Sigmoid colon (tissue), 7 donors: ENCODE measurements at places on chromosomes 13 and 19. TPM values are rescaled to one million over a fixed set of nuclear protein-coding genes. Genes with fewer than 3 reads are reported as not detected.

DNA sequence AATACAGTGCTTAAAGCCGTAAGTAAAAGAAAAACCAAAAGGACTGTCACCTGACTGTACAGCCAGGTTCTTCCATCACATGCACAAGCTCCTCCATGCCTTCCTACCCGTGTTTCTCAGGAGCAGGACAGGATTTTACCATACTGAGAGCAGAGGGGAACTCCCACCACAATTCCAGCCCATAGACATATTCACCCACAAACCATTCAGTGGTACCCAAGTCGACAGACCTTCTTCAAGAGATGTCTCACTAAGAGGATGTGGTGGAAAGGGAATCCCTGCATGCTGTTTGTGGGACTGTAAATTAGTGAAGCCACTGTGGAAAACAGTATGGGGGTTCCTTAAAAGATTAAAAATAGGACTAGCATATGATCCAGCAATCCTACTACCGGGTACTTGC is 66.9 kb upstream of the DOCK9 start:
- no peak overlapping the region for H3K4me3 ChIP-seq
- no peak overlapping the region for H3K27ac ChIP-seq
- no peaks in the 10 kb centered on the region for H3K36me3 ChIP-seq
- peaks cover 71% of the 10 kb centered on the region for H3K4me1 ChIP-seq
- no peak for DNase-seq

UBE2L5 gene
- total RNA-seq, result 0.95 TPM

DNA sequence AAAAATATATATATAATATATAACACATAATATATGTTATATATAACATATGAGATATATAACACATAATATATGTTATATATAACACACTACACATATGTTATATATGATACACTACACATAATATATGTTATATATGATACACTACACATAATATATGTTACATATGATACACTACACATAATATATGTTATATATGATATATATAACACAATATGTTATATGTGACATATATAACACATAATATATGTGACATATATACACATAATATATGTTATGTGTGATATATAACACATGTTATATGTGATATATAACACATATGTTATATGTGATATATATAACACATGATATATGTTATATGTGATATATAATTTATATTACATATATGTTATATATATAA is 129.7 kb downstream of the CACNA1A start:
- no peak for DNase-seq
- no peak overlapping the region for H3K27ac ChIP-seq
- no peaks in the 10 kb centered on the region for H3K36me3 ChIP-seq
- H3K4me3 ChIP-seq, result no peak overlapping the region

DNA sequence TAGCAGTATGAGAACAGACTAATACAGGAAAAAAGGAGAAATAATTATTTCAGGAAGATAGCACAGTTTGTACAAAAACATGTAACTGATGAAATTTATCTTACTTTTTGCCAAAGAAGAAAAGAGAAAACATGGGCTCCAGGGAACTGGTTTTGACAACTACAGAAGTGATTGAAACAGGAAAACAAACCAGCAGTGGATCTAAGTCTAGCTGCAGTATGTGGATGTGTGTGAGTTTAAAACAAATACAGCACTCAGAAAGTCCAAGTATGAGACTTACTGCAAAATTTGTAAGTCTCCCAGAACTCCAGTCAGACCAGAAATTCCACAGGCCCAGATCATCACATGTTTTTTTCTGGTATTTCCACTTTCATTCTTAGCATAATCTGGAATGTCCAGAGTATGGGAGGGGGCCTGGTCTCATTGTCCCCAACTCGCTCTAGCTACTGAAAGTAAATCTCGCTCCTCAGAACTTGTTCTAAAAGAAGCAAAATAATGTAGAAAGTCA is 259.5 kb downstream of the NHLRC3 start:
- H3K4me1 ChIP-seq, result no peaks in the 10 kb centered on the region
- no peak overlapping the region for H3K27ac ChIP-seq
- DNase-seq, result no peak
- H3K27me3 ChIP-seq, result no peaks in the 10 kb centered on the region

ALG11 gene
- 11.6 TPM for total RNA-seq

DNA sequence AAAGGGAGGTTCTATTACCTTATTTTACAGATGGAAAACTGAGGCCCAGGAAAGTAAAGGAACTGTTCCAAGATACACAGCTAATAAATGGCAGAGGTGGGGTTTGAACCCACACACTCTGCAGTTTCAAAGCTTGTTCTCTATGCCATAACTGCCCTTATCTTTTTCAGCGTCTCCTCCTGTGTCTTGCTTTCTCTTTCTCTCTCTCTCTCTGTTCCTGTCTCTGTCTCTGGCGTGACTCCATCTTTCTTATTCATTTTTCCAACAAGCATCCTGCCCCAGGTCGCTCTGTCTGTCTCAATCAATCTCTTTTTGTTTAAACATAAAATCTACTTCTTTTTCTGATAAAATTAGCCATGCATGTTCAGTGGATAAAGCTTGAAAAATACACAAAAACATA is 3.2 kb upstream of the IFNL4 start:
- H3K27ac ChIP-seq, result no peak overlapping the region
- no peak overlapping the region for H3K4me3 ChIP-seq
- no peak for DNase-seq
- no peaks in the 10 kb centered on the region for H3K36me3 ChIP-seq
- peaks cover 15% of the 10 kb centered on the region for H3K4me1 ChIP-seq

DNA sequence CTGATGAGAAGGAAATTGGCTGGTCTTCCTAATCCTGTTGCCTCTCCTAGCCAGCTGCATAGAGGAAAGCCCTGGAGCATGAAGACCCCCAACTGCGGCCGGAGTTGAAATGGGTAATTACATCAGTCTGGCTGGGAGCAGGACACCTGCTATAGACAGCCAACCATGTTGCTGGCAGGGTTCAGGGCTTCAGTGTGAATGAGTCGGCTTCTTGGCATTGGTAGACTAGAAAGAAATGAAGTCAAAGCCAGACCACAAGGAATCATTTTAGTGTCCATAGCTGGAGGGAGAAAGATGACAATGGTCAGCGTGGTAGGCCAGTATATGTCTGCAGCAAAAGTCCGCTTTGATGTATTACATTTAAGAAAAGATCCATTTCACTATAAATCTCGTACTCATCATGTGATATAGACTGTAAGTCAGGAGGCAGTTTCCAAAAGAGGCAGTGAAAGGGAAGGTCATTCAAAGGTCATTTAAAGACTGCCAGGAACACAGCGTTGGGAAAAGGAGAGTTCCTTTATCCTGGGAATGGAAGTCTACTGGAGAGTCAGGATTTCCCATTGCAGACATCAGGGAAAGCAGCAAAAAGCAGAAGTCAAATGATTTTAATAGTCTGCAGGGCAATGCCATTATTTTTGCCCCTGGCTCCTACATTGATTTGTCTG is 262.7 kb downstream of the DNAJC15 start:
- no peaks in the 10 kb centered on the region for H3K27me3 ChIP-seq
- peak overlapping the region; percentile 54 for H3K27ac ChIP-seq
- H3K4me1 ChIP-seq, result no peaks in the 10 kb centered on the region
- no peak for DNase-seq

ZNF529 gene
- total RNA-seq, result 18.6 TPM

GRCh38 chr13:58823701-58824100 is 1192.2 kb downstream of the PCDH17 start:
- no peak overlapping the region for H3K27ac ChIP-seq
- no peaks in the 10 kb centered on the region for H3K27me3 ChIP-seq
- no peaks in the 10 kb centered on the region for H3K4me1 ChIP-seq
- DNase-seq, result no peak

ZNF552 gene
- total RNA-seq, result 6.4 TPM

CEACAM5 gene
- total RNA-seq, result 0.16 TPM

CACNG6 gene
- total RNA-seq, result not detected

NAPA gene
- total RNA-seq, result 84.9 TPM

DNA sequence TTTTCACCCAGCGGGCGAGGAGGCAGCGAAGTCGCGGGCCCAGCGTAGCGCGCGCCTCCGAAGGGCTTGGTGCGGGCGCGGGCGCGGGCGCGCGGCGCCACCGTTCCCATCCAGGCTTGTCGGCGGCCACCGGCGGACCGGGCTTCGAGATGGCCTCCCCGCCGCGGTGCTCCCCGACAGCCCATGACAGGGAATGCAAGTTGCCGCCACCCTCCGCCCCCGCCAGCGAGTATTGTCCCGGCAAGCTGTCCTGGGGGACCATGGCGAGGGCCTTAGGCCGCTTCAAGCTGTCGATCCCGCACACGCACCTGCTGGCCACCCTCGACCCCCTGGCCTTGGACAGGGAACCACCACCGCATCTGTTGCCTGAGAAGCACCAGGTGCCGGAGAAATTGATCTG is at the start of gene WDR88:
Gene WDR88 (plus strand): TSS at position 94 of the 400 bp plus-strand sequence. CDS start 56 bp downstream, at position 150.
- no peak within 1 kb of the TSS for H3K4me3 ChIP-seq
- H3K4me1 ChIP-seq, result no peaks in the 10 kb centered on the region
- peaks cover 7% of the 10 kb centered on the region for H3K27me3 ChIP-seq

ZNF723 gene
- total RNA-seq, result not detected

OR7C2 gene
- not detected for total RNA-seq

DNA sequence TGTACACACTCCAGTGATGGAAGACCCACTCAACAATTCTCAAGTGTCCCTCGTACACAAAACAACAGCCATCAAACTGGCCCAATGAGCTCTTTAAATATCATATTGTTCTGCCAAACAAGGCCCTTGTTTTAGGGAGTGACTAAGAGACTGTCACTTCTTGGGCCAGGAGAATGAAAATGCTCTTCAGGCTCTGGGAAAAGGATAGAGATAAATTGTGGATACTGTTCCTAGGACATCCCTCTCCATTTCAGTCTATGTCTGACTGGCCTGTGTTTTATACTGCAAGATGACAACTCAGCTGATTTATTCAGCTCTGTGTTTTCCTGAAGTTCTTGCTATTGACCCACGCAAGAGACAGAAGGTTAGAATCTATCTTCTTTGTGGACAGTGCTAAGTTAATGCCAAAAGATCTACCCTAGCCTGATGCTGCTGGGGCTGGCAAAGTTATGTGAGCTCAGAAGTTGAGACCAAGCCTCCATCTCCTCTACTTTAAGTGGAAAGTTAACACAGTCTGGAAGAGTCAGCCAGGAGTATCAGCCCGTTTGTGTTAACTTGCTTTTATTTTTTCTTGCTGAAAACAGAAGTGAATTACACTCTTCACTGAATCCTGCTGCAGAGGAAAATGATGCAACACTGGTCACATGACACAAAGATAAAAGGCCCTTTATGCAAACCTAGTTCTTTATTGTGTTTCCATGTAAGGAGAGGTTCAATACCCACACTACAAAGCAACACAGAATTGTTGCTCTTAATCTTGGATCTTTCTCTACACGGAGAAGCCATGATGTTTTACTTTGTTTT is 14.6 kb downstream of the FRY start:
- H3K4me3 ChIP-seq, result no peak overlapping the region
- no peaks in the 10 kb centered on the region for H3K27me3 ChIP-seq
- no peak for DNase-seq
- H3K27ac ChIP-seq, result peak overlapping the region; percentile 68

IQCN gene
- total RNA-seq, result 1.4 TPM

KASH5 gene
- total RNA-seq, result not detected

- no peak overlapping the region for H3K27ac ChIP-seq
- H3K36me3 ChIP-seq, result no peaks in the 10 kb centered on the region
- H3K4me1 ChIP-seq, result no peaks in the 10 kb centered on the region
- H3K4me3 ChIP-seq, result no peak overlapping the region
These were observed 82.1 kb upstream of the FRY start for GRCh38 chr13:31949486-31949885.

DNA sequence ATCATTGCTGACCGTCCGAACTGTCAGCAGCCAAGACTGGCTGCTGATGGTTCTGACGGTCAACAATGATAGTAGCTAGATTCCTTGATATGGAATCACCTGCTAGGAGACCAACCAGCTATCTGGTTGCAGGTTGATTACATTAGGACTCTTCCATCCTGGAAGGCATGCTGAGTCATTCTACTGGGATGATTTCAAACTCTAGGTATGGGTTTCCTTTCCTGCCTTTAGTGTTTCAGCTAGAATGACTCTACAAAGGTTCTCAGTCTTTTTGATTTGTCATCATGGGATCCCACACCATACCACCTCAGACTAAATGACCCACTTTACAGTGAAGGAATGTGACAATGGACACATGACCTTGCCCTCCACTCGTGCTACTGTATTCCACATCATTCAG is 138.1 kb upstream of the KL start:
- H3K27me3 ChIP-seq, result no peaks in the 10 kb centered on the region

DNA sequence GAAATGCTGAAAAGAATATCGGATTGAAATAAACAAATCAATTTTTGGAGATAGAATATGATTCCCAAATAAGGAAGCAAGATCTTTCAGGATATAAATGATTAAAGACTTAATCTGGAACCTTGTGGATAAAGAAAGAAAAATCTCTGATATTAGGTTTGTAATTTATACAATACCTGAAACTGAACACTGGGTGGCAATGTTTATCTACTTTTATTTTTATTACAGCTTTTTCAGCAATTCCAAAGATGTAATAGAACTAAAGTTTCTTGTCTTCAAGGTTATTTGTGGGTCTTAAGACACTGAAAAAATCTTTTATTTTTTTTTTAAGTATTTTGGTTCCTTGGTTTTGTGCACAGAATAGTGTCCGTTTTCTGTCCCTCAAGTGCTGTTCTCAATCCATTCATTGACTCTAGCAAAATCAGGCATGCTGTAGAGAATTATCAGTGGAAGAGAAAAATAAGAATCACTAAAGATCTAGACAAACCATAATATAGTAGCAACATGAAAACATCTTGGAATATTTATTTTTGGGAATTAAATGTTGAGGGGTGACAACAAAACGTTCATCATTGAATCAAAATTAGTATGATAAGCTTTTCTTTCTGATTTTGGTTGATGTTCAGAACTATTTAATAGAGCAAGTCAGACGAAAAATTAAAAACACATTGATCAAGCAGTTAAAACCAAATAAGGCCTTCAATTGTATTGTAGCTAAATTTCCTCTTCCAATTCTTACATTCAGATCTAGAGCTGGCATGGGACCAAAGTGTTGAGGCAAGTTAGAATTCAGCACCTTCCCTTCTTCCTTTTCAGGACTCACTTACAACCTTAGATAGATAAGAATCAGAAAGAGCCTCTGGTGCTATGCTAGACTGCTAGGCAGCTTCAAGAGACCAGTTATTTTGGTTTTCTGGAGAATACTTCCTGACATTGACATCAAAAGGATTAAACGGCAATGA is 704.4 kb upstream of the PCDH20 start:
- H3K36me3 ChIP-seq, result no peaks in the 10 kb centered on the region
- no peaks in the 10 kb centered on the region for H3K4me1 ChIP-seq
- no peak overlapping the region for H3K4me3 ChIP-seq
- no peaks in the 10 kb centered on the region for H3K27me3 ChIP-seq
